Dermis blood vessel endothelial cell (primary cell): ENCODE measurements at places on chromosomes 16 and 17. TPM values are rescaled to one million over a fixed set of nuclear protein-coding genes. Genes with fewer than 3 reads are reported as not detected.

DNA sequence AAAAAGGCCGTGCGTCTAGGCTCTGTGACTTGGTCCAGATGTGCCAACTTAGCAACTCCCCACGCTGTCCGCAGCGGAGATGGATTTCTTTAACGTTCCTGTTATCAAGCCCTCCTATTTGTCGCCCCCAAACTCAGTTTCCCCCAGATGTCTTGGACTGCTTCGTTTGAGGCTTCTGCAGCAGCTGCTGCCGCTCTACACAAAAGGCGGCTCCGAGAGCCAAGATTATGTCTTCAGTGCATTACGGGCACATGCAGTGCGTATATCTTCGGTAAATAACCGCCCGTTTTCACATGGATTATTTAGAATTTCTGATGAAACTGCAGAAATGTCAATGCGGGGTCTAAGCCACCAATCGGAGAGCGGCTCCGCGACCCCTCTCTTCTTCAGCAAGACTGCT, 240.6 kb upstream of the ZFHX3 start:
- DNase-seq = no peak

CDT1 gene
- 5.8 and 22.2 TPM in 2 replicates for total RNA-seq

C16orf96 gene
- not detected in 2 replicates for total RNA-seq

DNA sequence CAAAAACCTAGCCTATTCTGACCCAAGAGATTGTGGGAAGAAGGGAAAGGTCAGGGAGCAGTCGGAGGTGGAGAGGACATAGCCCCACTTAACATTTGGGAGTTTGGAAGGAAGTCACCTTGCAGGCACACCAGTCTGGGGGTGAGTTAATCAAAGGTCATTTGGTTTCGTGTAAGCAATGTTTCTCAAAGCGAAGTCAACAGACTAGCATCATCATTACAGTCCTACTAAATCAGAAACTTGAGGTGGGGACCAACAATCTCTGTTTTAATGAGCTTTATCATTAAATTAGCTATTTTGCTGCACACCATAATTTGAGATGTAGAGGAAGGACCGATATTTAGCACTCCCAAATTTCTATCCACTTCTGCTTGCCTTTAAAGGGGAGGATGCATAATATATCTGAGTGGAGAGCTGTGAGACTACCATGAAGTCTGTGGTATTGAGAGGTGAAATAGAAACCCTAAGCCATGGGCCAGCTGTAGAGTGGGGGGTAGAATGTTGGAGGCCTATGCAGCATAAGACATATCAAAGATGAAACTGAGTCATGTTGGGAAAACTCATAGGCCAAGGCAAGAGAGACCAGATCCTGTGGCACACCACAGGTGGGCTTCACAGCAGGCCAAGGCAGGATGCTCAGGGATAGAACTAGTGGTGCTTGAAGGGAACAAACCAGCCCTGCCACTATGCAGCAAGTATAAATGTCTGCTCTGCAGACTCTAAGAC, 141.7 kb upstream of the ANKFN1 start:
- no peak for DNase-seq

- no peak for DNase-seq
Measured at GRCh38 chr16:81692021-81692420, 87.1 kb upstream of the PLCG2 start.

DNA sequence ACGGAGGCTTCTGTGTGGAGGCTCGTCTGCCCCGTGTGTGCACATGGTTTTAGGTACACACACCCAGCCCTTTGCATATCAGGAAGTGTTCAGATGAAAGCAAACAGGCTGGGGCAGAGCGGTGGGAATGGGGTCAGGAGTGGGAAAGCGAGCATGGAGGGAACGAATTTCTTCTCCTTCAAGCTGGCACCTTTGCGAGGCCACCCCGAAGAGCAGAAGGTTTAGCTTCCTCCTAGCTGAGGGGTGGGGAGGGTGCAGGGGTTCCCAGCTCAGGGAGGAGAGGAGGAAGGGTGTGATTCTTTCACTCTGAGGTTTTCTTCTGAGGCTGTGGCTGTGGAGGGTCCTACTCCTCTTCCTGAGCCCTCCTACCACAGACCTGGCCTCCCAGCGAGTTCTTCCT, 83.6 kb downstream of the ABR start:
- DNase-seq = no peak

GRCh38 chr17:78249818-78250806, 18.7 kb downstream of the TMEM235 start:
- DNase-seq = no peak

GRCh38 chr17:43020789-43021740, 1.1 kb downstream of the VAT1 start:
- DNase-seq = peak; percentile 74

- DNase-seq = peak; percentile 12
Measured at GRCh38 chr16:53952215-53953208, 248.6 kb downstream of the FTO start.

RANBP10 gene
- 8.2 and 13.5 TPM in 2 replicates for total RNA-seq

DNA sequence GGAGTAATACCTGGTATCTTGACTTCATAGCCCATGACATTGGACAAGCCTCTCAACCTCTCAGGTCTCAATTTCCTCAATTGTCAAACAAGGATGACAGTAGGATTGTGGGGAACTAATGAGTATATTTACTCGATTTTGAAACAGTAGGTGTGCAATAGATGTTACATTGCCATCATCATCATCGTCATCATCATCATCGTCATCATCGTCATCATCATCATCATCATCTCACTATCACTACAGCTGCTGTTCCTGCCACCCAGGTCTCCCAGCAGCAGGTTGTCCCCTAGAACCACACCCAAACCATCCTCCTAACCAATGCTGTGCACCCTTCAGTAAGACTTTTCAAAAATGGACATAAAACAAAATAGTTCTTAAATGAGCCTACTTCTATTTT, 24.8 kb upstream of the CDRT4 start:
- DNase-seq = no peak

DNA sequence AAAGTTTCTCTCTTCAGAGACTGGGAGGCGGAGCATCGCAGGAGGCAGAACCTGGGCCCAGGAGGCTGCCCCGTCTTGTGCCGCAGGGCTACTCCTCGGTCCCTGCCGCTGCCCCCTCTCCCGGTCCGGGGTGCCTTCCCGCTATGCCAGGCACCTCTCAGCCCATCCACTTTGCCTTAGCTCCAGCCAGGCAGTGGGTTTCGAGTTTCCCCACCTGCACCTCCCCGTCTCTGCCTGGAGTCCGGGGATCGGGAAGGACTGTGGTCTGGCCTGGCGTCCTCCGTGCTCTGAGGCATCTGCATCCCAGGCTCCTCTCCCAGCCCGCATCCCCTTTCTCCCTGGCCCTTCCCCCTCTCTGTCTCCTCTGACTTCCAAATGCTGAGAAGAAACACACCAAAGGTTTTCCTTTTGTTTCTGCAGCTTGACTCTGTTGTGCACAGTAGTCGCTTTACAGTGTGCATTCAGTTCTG, 26.8 kb upstream of the PIK3R6 start:
- DNase-seq = no peak

DNA sequence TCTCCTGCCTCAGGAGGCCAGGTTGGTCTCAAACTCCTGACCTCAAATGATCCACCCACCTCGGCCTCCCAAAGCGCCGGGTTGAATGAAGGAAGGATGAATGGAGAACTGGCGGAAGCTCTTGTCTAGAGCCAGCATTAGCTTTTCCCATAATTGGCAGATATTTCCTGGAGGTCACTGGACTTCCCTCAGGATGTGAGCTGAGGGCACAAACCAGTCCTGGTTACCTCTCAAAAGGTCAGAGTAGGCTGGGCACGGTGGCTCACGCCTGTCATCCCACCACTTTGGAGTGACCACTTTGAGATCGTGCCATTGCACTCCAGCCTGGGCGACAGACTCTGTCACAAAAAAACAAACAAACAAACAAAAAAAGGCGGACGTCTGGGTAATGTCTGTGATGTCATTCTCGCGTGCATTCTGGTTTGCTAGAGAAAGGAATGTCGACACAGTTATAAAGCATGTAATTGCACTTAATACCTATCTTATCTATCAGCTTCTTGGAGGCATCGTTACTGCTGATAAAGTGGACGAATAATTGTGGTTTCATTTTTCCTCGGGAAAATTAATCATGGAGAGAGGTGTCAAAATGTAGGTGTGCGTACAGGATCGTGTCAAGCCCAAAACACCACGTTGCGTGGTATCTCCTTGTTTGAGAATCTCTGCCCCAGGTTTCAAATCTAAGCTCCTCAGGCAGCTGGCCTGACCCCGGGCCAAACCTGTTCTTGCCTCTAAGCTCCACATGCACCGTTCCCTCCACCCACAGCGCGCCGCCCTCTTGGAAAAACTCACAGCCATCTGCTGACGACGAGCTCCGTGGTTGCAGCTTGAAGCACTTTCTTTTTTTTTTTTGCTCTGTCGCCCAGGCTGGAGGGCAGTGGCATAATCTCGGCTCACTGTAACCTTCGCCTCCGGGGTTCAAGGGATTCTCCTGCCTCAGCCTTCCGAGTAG, 6.4 kb upstream of the CRK start:
- DNase-seq = no peak

GRCh38 chr16:58249388-58249779, 45.4 kb downstream of the PRSS54 start:
- no peak for DNase-seq

IKZF3 gene
- total RNA-seq = not detected in 2 replicates

DNA sequence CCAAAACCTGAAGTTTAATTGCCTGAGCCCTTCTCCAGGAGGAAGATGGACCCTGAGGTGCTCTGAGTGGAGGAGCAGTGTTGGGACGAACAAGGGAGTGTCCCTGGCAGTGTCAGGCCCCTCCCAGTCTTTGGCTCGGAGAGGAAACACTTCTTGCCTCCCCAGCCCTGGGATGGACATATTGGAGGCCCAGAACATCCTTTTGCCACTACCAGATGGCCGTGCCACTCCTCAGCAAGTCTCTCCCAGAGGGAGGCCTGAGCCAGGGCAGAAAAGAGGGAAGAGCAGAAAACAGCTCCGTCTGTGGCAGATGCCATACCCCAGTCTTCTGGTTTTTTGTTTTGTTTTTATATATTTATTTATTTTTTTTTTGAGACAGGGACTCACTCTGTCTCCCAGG, 91.5 kb upstream of the CRHR1 start:
- DNase-seq = no peak

DNA sequence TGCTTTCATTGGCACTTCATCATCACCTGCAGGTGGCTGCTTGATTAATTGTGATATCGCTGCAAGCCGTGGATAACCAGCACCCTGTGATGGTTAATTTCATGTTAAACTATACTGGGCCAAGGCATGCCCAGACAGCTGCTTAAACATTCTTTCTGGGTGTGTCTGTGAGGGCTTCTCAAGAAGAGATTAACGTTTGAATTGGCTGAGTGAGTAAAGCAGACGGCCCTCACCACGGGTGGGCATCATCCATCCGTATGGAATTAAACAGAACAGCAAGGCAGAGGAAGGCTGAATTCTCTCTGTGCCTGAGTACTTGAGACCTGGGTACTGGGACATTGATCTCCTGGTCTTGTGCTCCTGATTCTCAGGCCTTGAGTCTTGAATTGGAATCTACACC, 7.1 kb upstream of the ZNF213 start:
- no peak for DNase-seq

PPP1R9B gene
- total RNA-seq = 35.2 and 45.8 TPM in 2 replicates

DNA sequence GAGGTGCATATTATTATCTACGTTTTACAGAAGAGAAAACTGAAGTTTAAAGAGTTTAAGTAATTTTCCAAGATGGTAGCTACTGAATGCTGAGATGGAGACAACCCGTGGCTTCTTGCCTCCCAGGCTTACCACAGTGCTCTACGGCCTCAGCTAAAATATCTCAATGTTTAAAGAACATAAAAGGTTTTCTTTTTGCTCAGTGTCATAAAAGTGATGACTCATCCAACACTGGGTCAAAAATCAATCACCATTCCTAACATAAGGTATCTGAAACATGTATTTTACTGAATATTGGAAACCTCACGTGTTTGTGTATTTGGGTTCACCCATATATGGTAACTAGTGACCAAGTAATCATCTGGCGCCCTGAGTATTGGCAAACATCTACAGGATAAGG, 18.4 kb downstream of the ABCA9 start:
- no peak for DNase-seq
